Articular chondrocyte of knee joint (primary cell): ENCODE measurements at places on chromosomes 7 and 10. TPM values are rescaled to one million over a fixed set of nuclear protein-coding genes. Genes with fewer than 3 reads are reported as not detected.

Gene SFTPA1
- not detected in 2 replicates for total RNA-seq

Gene PIK3AP1
- total RNA-seq, result 0.26 and 0.32 TPM in 2 replicates

Gene TMEM270
- not detected in 2 replicates for total RNA-seq

Gene C10orf105
- total RNA-seq, result 1.8 and 2.9 TPM in 2 replicates

Gene SPRN
- 0.11 and 0.13 TPM in 2 replicates for total RNA-seq

Gene LIPJ
- total RNA-seq, result under 0.01 and 0.11 TPM in 2 replicates

Gene NPFFR1
- total RNA-seq, result not detected in 2 replicates

Gene SUN3
- not detected in 2 replicates for total RNA-seq

Gene TCAF2
- total RNA-seq, result 7.0 and 8.2 TPM in 2 replicates

Gene SSMEM1
- total RNA-seq, result not detected in 2 replicates

Gene SLC39A12
- under 0.01 TPM in 1 of 2 replicates, not detected in the other for total RNA-seq

Gene ZPBP
- not detected in 2 replicates for total RNA-seq

Gene ACTL6B
- total RNA-seq, result 0.11 TPM in 1 of 2 replicates, not detected in the other

Gene PNLIPRP1
- not detected in 2 replicates for total RNA-seq

Gene PANK1
- 6.7 and 9.1 TPM in 2 replicates for total RNA-seq

Gene ACSL5
- total RNA-seq, result 10.2 and 11.8 TPM in 2 replicates

Gene AHCYL2
- total RNA-seq, result 11.1 and 16.5 TPM in 2 replicates

Gene KCNIP2
- total RNA-seq, result 1.0 and 1.1 TPM in 2 replicates

Gene GBX1
- not detected in 2 replicates for total RNA-seq

Gene CNOT4
- 20.0 and 21.5 TPM in 2 replicates for total RNA-seq

Gene SNX10
- 2.6 TPM in 2 replicates for total RNA-seq

Gene KIAA1217
- total RNA-seq, result 17.0 and 25.2 TPM in 2 replicates

Gene BAMBI
- total RNA-seq, result 24.8 and 45.1 TPM in 2 replicates

Gene GNAT3
- not detected in 2 replicates for total RNA-seq

Gene DEPP1
- total RNA-seq, result 87.3 and 140 TPM in 2 replicates

Gene CYP2W1
- under 0.01 TPM in 1 of 2 replicates, not detected in the other for total RNA-seq

Gene OR2A5
- not detected in 2 replicates for total RNA-seq

Gene RAPGEF5
- total RNA-seq, result 3.4 and 4.3 TPM in 2 replicates

Gene FAM25A
- not detected in 2 replicates for total RNA-seq
